Omental fat pad (tissue), 4 donors: ENCODE measurements at places on chromosomes 2 and 18.

DNA sequence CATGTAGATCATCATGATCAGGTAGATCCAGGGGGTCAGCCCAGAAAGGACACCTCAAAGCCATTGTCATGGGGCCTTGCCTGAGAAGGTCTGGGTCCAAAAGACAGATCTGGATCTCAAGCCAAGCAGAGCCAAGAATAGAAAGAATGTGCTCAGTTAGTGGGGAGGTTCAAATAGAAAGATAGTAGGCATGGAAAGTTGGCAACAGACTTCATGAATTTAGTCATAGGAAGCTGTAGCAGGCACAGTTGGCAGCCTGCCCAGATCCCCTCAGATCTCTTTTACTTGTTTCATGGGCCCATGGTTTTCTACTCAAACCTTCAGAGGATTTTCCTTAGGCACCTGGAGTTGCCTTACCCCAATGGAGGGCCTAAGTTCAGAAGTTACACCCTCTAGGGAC, 767.0 kb downstream of the SLC4A3 start:
- DNase-seq, result no peak

DNA sequence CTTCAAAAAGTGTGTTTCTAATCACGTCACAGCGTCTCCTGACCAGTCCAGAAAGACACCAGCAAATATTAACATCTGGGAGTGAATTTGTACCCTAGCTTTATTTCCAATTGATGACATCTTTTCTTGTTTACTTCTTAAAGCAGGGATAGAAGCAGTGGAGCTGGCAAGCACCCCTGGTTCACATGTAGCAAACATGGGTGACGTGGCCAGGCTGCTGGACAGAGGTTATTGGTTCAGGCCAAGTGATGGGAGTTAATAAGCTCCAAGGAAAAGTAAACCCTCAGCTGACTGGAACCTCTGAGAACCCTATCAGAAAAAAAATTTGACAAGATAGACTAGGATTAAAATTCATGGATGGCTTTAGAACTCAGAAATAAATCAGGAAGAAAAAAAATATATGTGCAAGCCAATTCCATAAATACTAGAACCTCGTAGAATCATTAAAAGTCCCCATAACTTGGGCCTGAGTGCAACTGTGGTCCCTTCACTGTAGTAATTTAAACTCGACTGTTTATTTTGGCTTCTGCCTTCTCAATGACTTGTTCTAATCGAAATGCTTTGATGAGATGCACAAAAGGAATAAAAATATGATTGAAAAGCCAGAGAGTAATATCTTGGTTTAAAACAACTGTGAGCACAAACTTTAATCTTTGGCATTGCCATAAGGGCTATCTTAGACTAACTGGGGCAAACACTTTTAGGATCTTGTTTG, 121.5 kb upstream of the CTAGE1 start:
- no peak for DNase-seq

DNA sequence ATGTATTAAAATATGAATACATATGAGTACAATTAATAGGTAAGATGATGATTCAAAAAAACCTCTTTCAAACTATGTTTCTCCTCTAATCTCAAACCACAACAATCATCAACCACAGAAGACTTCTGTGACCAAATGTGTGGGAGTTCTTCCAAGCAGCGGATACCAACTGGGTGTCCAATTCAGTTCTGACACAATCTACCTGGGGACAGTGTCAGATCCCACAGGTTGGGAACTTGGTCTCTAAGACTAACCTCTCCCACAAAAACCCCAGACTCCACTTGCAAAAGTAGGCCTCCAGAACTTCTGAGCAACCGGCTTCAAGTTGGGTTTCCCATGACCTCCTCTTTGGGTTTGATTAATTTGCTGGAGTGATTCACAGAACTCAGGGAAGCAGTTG, 26.9 kb downstream of the FASTKD1 start:
- DNase-seq, result no peak

DNA sequence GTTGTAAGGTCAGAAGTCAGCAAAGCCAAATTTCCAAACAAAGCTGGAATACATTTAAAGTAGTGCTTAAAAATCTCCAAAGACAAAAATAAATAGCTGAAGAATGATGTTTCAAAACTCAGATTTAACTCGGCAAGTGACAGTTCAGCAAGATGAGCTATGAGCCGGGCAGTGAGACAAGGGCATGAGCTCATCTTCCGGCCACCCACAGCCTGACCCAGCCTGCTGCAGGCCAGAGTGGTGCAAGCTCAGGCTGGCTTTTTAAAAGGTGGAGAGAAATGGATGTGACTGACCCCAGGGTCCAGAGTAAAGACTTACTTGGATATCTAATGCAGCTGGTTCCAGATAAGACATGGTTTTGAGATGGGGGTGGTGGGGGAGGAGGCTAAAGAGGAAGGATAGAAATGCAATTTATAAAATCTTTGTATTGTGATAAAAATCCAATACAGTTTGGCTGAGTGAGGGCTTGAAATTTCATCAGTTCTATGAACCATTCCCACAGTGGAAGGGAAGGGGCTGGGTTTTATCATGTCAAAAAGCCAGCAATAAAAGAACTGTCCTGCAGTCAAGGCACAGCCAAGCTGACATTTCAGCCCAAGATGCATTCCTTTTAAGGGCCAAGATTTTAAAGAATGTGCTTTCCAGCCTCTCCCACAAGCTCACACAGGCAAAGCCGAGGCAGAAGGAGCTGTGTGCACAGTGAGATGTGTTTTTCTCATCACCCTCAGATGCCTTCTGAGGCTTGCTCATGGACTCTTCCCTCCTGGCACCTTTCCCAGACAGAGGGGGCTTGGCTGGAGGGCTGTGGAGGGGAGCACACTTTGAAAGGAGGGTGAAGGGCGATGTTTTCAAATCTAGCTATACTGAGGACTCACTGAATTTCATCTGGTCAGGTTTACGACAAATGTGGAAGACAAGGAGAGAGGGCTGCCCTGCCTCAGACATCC, 97.9 kb upstream of the KLHL29 start:
- no peak for DNase-seq

- no peak for DNase-seq
These were observed 288.6 kb downstream of the SETBP1 start for GRCh38 chr18:44969214-44969795.

DNA sequence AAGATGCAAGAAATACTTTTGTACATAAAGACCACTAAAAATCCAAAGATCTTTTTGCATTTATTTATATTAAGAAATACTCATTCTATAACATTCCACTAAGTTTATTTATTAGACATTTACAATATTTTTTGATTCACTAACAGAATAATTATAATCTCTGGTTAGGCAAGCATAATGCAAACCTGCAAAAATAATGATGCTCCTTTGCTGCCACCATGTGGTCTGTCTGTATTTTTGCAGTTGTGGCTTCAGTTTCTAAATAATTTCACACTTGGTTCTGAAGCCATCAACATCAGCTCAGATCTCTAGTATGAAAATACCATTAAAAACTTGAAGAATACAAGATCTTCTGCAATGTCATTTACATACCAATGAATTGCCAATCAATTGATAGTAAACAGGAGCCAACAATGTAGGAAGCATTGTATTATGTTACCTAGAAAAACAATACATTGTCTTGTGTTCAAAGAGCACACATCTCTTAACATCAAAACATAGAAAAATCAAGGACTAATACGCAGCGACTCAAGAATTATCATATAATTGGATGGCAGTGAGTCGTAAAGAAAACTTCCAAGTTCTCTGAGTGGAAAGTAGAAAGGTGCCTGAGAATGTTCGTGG, 28.8 kb upstream of the WDR75 start:
- DNase-seq, result no peak

DNA sequence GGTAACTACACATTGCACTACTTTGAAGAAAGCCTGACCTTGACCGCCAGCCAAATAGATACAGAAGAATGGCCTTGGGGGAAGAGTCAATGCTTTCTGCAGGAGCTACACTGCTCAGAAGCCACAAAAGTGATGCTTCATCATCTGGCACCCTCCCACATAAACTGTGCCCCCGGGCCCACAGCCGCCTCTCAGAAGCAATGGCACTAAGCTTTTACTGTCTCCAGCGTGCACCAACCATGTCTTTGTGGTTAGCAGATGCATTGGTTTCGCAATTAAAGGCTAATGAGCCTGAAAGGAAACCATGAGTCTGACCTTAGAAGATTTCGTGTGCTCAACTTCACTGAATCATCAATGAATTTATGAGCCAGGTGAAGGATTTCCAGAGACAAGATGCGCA, 209.4 kb upstream of the TRIB2 start:
- no peak for DNase-seq

- no peak for DNase-seq
These were observed 35.1 kb upstream of the CD8A start for GRCh38 chr2:86825693-86826381.

GRCh38 chr2:96241900-96242611, 23.7 kb downstream of the TMEM127 start:
- no peak for DNase-seq

- DNase-seq, result no peak
These were observed 192.8 kb downstream of the AGPS start for GRCh38 chr2:177585234-177585863.

GRCh38 chr2:39050109-39050508, 70.7 kb downstream of the SOS1 start:
- no peak for DNase-seq

GRCh38 chr2:15560140-15560987, 770 bp downstream of the NBAS start:
- DNase-seq, result no peak

GRCh38 chr2:26438926-26439325, 37.2 kb downstream of the DRC1 start:
- no peak for DNase-seq

GRCh38 chr2:36489281-36489680, 108.7 kb downstream of the FEZ2 start:
- DNase-seq, result no peak

DNA sequence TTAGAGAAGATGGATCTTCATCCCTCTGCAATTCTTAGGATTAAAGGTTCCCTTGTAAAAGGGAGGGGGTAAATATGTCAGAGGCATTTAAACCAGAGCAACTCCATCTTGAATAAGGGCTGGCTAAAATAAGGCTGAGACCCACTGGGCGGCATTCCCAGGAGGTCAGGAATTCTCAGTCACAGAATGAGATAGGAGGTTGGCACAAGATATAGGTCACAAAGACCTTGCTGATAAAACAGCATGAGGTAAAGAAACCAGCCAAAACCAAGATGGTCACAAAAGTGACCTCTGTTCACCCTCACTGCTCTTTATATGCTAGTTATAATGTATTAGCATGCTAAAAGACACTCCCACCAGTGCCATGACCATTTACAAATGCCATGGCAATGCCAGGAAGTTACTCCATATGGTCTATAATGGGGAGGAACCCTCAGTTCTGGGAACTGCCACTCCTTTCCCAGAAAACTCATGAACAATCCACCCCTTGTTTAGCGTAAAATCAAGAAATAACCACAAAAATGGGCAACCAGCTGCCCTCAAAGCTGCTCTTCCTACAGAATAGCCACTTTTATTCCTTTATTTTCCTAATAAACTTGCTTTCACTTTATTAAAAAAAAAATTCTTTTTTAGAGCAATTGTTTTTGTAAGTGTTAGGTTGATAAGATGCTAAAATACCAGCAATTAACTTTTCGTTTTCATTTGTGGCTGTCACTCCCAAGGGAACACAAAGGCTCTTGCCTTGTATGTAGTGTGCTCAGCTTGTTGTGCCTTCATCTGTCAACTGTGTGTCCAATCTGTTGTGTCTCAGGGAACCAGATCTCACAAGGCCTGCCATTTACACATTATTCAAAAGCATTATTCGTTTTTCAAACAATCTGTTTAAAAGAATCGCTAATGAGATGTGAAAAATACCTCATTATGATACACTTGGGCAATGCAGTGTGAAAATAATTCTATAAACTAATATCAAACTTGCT, 205.2 kb upstream of the RGPD4 start:
- DNase-seq, result no peak

DNA sequence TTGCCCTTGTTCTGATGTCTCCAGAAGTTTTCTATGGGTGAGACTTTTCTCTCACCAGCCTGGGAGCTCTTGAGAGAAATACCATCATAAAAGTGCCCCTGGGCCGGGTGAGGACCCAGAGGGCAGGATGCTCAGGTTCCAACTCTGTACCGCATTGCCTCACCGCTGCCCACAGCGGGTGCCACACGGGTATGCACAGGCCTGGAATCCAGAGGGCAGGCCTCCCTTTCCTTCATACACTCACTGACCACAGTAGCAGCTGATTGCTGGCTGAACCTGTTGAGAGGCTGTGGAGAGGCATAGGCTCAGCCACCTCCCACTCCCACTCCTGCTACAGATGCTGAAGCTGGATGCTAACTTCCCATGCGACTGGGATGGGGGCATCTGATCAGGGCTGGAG, 293.8 kb downstream of the CYP26B1 start:
- DNase-seq, result no peak

- DNase-seq, result no peak
These were observed 50.5 kb downstream of the OSBPL6 start for GRCh38 chr2:178244777-178245176.

DNA sequence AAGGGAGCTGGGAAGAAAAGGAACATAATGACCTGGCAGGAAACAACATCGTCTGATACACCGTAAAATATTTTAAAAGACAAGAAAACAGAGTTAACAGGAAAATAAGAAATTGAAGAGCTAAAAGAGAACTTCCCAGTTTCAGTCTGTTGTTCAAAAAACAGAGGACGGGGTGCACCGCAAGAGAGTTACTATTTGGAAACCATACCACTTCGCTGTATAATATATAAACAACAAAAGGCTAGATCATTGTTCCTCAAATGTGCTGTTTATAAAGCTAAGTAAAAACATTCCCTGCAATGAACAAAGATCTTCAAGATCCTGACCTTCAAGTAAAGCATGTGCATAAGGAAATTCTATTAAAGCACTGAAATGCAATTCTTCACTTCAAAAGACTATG, 2.1 kb downstream of the PPP3R1 start:
- DNase-seq, result no peak

DNA sequence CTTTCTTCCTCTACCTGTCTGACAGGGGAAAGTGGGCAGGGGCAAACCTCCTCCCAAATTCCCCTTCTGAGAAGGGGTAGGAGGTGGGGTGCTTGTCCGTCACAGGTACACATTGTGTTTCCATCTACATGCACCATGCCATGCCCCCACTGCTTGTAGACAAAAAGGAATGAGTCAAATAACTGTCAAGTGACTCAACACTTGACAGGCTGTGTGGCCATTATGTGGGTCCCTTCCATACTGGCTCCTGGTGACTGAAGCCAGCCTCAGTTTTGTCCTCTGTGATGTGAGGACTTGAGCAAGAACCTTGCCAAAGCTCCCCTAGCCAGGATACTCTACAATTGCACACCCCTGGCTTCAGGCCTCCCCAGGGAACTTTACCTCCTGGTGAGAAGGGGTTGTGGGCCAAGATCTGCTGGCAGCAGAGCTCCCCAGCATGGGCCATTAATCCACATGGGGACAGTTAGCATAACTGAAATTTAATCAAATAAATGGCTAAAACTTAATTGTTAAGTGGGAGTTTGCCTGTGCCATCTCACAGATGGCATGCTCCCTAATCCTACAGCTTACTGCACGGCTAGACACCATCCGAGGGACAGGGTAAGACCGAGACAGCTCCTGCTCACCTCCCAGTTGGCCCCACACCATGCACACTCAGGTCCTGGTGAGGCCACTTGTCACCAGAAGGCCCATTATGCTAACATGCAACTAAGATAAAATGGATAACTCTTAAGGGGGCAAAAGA, 140.2 kb downstream of the BCL11A start:
- no peak for DNase-seq

GRCh38 chr2:26453421-26454329, 24.2 kb downstream of the OTOF start:
- DNase-seq, result no peak
